ENCODE measurements at places on chromosomes 7 and 10.

- no peak for DNase-seq
Observed at GRCh38 chr7:158001621-158002320, 585.9 kb downstream of the PTPRN2 start.

DNA sequence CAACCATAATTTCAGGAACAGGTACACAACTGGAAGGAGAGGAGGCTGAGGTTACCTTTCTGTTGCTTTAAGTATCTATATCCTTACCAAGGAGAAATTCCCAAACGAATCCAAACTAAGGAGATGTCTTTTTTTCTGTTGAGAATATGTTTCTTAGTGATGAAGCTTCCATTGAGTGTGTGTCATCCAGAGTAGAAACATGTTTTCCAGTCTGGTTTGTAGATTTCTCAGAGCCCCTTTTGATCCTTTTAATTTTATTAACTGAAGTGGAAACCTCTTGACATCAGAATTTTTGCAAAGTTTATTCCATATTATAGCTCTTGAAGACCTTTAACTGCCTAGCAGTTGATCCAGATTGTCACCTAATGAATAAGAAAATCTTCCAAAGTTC lies 207.1 kb upstream of the FERD3L start:
- no peak for DNase-seq

GRCh38 chr10:132248455-132249225 lies 59.1 kb downstream of the STK32C start:
- peak; percentile 24 for DNase-seq

DNA sequence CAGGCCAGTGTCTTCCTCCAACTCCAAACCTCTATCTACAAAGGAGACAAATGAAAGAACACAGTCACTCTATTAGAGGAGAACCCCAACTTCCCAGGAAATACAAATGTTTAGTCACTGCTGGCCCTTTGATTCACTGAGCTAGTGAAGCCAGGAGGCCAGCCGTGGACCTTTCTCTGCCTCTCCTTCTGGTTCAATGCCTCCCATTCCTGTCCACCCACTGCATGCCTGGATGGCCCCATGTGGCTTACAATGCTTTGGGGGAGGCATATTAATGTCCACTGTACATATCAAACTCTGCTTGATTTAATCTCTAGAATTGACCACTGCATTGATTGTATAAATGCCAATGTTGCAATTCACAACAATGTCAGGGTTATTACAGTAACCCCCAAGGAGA lies 687.3 kb downstream of the KCNMA1 start:
- DNase-seq = no peak

DNA sequence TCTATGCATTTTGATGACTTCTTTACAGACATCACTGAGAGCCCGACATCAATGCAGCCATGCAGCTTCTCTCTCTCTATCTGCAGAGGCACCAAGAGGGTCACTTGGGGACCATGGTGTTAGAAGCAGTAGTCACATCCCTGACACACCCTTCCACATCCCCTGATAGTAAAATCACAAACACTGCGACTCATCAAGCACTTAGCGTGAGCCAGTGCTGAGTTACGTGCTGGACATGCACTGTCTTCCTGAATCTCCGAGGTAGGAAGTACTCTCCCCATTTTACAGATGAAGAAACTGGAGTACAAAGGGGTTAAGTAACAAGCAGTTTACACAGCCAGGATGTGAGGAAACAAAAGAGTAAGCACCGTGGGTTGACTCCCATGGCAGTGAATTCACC lies 109.2 kb downstream of the OSBPL3 start:
- DNase-seq = no peak

Measured in activated gamma-delta T cell treated with Interleukin-2 at 50 U/mL for 16 hours (primary cell).